SK-MEL-5 (cell line): ENCODE measurements at places on chromosomes 16 and 17. TPM values are rescaled to one million over a fixed set of nuclear protein-coding genes. Genes with fewer than 3 reads are reported as not detected.

The TAT gene
- not detected in 2 replicates for total RNA-seq

The CCDC200 gene
- not detected in 2 replicates for total RNA-seq

The BCAR1 gene
- total RNA-seq, result 12.4 and 16.5 TPM in 2 replicates

The USP32 gene
- total RNA-seq, result 163 and 167 TPM in 2 replicates

The NECAB2 gene
- 0.43 TPM in 1 of 2 replicates, not detected in the other for total RNA-seq

DNA sequence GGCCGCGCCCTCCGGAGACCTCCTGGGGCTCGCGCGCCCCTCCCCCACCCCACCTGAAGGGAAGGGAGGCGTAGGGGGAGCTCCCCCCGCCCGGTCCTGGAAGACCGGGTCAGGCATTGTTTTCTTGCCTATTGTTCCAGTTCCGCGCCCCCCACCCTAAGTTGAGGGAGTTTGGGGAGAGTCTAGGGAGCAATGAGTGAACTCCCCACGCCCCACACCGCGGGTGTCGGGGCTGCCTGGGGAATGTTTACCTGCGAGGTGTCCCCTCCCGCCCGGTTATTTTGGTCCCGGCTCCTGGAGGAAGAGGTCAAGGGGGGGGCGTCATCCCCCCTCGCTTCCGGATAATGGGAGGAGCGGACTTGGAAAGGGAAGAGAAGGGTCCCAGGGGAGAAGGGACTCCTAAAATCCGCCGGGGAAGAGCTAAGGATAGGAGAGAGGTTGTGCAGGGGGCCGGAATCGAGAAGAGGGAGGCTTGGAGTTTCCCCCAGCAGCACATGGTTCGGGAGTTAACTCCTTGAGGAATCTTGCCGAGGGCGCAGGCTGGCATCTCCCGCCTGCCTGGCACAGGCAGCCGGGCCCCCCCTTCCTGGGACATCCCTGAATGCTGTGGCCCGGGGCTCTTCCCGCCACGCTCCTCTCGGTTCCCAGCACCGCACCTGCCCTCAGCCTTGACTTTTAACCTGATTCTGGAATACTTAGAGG, 881 bp downstream of the MLLT6 start:
- peak; percentile 74 for DNase-seq

DNA sequence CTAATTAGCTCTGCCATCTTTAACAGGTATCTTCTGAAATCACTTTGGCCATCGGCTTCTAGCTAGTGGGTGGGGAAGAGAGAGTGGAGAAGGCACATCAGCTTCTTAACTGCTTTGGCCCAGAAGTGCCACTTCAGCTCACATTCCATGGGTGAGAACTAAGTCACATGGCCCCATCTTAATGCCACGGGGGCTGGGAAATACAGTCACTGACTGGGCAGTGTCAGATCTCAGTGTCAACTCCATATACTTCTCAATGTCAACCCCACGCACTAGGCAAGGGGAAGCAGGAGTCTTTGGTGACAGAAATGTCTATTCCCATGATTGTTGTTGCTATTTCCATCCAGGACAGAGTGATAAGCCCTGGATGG, 29.4 kb downstream of the CCR7 start:
- DNase-seq, result no peak

DNA sequence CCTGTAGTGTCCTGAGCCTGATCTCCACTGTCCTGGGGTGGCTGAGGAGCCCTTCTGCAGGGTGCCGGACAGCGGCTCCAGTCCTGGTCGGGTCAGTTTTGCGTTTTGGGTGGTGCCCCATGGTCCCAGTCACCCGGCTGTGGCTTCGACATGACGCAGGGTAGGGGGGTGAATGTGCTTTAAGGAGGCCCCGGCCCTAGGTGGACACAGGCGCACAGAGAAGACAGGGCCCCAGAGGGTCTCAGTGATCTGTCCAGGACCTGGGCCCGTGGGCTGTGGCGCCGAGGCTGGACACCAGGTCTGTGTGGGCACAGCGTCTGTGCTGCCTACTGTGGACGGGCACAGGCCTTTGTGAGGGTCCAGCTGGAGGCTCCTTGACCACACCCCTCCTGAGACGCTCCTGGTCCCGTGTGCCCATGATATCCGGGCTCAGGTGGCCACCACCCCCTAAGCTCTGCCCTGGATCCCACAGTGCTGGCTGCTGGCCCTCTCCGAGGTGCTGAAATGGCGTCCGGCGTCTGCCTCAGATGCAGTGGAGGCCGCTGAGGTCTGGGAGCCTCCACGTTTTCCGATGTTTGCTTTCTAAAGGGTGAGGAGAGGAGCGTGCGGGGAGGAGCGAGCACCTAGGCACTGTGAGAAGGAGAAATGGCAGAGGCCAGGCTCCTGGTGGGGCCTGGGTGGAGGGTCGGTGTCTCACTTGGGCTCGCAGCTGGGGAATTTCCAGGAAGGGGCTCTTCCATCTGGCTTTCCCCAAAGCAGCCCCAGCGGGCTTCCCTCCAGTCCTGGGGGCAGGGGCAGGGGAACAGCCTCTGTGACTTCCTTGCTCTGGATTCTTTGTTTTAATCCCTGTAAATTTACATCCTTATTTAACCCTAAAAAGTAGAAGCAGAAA, 56.1 kb upstream of the ACSF3 start:
- DNase-seq, result no peak

GRCh38 chr17:55174133-55174532, 90.6 kb upstream of the HLF start:
- no peak for DNase-seq

DNA sequence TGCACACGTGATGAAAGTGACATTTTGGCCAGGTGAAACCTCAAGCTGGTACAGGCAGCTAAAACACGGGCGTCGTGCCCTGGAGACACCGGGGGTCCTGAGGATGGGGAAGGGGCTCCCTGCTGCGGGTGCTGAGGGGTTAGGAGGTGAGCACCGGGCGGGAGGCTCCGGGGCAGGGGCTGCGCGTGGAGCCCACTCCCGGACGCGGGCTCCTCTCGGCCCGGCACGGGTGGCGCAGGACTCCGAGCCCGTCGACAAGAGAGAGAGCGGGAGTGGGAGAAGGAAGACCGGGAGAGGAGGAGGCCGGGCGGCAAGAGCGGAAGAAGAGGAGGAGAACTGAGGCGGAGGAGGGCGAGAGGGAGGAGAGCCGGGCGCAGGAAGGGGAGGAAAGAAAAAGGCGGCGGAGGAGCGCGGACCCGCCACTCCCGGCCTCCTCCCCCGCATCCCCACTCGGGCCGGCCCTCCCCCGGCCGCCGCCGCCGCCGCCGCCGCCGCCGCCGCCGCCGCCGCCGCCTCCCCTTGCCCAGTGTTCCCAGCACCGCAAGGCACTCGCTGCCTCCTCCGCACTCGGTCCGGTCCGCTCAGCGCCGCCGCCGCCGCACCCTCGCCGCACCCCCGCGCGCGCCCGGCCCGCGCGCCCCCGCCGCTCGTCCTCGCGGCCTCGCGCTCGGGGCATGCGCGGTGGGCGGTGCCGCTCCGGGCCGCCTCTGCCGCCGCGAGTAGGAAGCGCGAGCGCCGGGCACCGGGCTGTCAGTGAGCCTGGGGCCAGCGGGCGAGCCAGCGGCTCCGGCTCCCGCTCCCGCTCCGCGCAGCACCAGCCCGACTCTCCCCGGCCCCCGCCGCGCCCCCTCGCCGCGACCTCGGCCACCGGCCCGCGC, at the start of gene PRKCA:
TSS of gene PRKCA (plus strand) at position 750 of the 878 bp plus-strand sequence.
- DNase-seq, result peak; percentile 83

DNA sequence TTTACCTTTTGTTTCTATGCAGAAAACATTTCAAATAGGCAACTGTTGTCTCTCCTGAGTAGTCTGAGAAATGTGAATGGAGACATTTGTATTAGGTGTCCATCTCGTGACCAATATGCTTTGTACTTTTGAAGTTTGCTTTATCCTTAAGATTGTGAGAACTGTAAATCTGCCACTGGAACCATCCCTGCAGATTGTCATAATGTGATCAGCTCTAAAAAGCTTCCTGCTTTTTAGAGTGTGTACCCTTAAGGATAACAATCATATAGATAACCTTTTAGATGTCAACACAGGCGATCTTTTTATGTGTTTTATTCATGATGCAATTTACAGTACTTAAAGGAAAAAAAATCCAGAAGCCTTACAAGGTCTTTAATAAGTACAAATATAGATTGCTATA, 63.5 kb downstream of the PRKCA start:
- DNase-seq, result peak; percentile 20

GRCh38 chr16:546909-547770, 13.1 kb upstream of the PRR35 start:
- DNase-seq, result peak; percentile 84

- no peak for DNase-seq
These were observed 18.9 kb downstream of the SNX11 start for GRCh38 chr17:48126532-48126850.

DNA sequence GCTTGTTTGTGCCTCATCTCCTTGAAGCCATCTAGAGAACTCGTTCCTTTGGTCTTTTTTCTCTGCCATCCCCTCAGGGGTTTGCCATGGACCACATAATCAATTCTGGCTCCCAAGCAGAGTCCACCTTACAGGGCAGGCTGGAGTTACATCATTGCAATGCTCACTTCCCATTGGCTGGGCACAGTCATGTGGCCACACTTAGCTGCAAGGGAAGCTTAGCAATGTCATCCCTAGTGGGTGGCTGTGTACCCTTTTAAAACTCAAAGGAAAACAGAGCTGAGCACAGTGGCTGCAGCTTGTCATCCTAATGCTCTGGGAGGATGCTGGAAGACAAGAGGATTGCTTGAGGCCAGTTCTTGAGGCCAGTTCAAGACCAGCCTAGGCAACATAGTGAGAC, 41.9 kb upstream of the POLR3E start:
- no peak for DNase-seq

DNA sequence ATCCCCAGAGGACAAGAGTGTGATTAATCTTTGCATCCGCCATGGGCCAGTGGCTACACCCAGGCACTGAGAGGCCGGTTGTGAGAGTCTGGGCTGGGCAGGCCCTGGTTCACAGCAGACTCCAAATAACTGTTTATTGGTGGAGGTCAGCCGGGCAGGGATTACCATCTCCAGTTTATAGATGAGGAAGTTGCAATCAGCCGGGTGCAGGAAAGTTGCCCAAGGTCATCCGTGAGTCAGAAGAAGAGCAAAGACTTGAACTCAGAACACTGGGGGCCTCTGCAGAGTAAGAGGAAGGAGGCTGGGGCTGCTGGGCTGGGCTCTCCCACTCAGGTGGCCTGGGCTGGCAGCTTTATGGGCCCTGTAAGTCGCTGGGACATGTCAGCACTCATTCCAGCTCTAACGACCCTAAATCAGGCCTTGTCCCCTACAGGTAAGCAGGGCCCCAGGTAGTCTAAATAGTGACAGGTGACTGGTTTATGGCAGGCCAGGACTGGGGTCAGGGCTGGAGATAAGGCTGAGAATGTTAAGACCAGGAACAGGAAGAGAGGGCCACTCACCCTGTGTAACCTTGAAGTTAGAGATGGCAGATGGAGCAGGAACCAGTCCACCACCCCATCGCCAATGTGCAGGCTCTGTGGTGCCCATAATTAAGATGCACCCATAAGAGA, 2.1 kb upstream of the CA4 start:
- DNase-seq, result no peak

DNA sequence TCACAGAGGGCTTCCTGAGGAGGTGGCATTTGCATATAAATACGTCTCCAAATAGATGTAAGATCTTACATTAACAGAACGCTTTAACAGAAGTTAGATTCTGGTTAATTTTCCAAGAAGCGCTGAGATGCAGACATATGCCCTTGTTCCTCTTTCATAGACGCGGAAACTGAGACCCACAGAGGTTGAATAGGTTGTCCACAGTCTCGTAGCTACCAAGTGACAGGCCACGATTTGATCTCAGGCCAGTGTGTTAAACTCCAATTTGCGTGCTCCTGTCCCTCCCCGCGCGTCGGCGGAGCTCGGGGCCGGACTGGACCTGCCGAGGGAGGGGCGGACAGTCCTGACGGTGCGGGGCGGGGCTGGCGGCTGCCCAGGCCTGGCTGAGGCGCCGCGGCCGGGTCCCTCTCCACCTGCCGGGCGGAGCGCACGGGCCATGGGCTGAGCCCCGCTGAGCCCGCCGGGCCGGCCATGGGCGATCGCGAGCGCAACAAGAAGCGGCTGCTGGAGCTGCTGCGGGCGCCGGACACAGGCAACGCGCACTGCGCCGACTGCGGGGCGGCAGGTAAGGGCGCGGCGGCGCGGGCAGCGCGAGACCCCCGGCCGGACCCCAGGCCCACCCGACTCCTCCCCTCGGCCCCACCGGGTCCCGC, at the start of gene ADAP2:
TSS of gene ADAP2 (plus strand) at position 402 of the 653 bp plus-strand sequence. CDS start at position 472, 70 bp downstream.
- DNase-seq, result no peak

GRCh38 chr16:67263201-67263600, 14.4 kb downstream of the SLC9A5 start:
- DNase-seq, result no peak
